ENCODE measurements at places on chromosomes 2 and 18.
A peak's percentile ranks its signal among the peaks of the same experiment; 100 is the strongest.

DNA sequence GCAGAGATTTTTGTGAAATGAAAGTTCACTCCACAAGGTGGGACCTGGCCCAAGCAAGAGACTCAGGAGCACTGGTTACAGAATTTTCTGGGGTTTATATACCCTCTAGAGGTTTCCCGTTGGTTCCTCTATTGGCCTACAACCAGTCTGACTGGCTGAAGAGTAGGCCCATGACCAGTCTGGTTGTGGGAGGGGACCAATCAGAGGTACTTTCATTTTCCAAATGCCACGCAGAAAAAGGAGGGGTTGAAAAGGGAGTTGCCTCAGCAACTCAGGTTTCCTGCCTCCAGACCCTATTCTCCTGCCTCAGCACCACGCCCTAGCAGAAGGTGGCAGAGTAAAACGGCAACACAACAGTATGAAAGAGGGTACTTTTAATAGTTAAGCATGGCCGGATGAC lies 98.4 kb downstream of the COLEC12 start:
- no peak for DNase-seq

DNA sequence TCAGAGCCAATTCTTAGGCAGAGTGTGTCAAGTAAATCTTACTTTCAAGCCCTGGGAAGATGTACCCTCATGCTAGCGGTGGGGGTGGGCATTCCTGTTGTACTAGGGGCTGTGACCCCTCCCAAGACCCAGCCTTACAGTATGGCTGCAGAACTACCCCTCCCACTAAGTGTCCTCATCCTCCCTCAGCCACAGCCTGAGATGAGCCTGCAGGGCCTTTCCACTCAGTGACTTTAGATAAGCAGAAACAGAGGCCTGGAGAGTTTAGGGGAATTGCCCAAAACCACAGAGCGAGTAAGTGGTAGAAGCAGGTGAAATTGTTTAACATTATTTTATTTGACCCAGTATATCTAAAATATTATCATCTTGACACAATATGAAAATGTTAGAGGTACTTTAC lies 36.6 kb downstream of the TTC32 start:
- DNase-seq = no peak

DNA sequence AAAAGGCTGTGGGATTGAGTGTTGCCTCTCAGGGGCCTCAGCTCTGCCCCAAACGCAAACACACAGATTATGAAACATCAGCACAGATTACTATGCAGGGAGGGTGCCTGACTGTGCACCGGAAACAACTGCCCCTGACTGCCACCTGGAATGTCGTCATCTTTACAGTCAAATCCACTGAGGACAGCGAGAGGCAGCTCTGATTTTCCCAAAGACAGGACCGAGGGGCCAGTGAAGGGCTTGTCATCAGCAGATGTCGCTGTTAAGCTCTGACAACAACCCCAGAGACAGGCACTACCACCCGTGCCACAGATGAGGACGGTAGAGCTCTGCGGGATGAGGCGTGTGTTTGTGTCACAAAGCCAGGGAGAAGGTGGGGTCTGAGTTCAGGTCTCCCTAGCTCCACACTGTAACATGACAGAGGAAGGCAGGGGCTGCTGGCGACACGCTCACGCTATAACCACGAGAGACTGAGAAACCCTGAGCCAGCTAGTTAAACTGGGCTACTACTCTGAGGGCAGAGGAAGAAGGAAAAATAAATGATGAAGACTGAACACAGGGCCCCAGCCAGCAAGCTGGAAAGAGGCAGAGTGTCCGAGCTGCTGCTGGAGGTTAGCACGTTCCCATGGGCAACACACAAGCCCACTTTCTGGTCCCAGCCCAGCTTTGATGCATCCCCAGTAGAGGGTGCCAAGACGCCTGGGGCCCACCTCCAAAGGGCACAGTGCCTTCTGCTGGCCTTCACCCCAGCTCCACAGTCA lies 47.0 kb downstream of the PARD6G start:
- no peak for DNase-seq

DNA sequence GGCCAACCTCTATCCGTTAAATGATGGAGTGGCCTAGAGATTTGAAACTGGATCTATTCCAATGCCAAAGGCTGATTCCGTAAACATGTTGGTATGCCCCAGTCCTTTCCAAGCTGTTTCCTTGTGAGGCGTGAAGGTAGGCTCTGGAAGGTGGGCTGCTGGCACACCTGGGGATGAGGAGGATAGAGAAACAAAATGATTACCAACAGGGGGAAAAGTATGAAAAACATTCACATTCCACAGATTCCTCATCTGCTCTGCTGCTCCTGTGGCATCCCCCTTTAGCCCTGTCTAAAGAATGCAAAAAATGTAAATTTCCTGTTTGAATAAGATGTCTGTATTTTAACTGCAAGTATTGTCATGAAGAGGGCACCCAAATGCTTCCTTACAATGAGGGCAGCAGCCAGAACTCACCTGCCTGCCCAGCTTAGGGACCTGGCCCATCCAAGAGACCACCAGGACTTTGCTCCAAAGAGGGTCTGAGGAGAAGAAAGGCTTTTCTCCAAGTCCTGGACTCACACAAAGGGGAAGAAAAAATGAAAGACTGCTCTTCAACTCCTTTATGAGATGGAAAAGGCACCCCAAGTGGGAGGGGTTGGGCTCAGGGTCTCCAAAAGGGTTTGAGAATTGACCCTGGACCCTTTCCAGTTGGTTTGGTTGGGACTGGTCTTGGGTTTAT lies 132.3 kb upstream of the PELI1 start:
- DNase-seq = peak; percentile 8

DNA sequence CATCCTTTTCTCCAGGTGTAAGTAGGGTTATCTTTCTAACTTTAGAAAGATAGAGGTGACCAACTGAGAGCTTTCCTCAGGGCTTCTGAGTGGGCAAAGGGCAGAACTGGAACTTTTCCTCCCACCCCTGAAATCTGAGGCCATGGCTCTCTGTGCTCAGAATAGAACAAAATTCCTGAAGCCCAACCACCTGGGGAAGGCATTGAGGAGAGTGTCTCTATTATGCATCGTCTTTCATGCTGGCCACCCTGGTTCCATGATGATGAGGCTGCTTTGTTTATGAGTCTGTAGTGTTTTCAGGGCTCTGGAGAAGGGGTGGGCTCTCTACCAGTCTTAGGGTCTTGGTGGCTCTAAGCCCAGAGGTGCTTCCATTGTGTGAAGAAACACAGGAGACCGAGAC lies 30.7 kb upstream of the IL1R1 start:
- DNase-seq = no peak
